ENCODE measurements at places on chromosomes 16 and 17. TPM values are rescaled to one million over a fixed set of nuclear protein-coding genes. Genes with fewer than 3 reads are reported as not detected.

DNA sequence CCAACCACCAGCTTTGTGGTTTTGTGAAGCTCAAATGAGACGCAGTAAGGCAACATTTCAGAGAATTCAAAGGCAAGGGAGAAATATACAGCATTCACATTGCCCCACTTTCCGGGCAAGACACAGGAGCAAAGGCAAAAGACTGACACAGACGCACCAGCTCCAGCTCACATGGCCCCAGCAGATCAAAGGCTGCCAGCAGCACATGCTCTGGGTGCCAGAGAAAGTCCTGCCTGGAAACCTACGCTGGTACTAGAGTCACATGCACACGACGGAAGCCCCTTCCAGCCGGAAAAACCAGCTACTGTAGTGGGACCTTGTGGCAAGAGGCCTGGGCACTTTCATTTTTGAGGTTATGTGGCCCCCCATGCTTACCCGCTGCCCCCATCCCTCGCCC, 50.1 kb downstream of the GTF3C1 start:
- DNase-seq: no peak

- no peak for DNase-seq
Measured at GRCh38 chr17:8865811-8866210, 1.7 kb downstream of the PIK3R6 start.

DNA sequence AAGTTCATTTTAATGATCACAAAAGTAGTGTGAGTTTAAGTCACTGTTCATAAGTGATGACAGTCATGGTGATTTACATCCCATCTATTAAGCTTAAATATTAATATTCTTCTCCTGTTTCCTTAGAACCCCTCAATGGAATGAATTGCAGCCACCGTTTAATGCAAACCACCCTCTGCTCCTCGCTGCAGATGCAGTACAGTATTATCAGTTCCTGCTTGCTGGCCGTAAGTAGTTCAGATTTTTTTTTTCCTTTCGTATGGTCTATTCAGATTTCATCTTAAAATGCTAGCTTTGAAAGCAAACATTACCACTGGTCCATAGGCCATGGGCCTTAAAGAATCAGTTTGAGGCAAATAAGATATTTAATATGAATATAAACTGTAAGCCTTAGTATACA, 359.0 kb upstream of the TBX2 start:
- no peak for DNase-seq

DNA sequence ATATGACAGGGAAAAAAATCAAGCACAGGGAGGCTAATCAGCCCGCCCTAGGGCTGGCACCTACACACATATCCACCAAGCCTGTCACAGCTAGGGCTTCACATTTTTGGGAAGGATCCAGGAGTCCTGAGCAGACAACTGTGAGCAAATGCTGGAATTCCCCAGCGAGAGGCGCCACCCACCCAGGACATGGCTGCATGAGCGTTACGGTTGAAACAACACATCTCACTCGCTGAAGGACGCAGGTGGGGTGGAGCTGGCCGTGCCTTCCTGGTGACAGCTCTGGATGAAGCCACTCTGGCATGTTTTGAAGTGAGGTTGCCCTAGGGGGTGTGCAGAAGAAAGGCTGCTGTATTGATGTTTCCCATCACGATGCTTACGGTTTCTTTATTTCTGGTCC, 315.1 kb upstream of the EEF2KMT start:
- DNase-seq: no peak

DNA sequence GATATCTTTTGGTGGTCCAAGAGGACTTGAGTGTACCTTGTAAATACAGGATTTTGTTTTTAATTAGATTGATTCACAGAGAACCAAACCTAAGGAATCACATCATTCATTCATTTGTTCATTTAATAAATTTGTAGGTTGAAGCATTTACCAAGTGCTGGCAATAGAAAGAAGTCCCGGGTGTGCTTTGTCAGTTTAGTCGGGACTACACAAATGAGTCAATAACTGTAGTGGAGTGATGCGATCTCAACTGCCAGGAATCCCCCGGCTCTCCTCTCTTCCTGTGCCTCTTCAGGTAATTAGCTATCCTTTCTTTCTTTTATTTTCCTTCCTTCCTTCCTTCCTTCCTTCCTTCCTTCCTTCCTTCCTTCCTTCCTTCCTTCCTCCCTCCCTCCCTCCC, 1.4 kb upstream of the WWOX start:
- DNase-seq: no peak

GRCh38 chr17:35804658-35805192, 4.6 kb upstream of the TAF15 start:
- peak; percentile 87 for DNase-seq

- DNase-seq: peak; percentile 65
Measured at GRCh38 chr16:14007450-14007849, 63.7 kb upstream of the MRTFB start.

DNA sequence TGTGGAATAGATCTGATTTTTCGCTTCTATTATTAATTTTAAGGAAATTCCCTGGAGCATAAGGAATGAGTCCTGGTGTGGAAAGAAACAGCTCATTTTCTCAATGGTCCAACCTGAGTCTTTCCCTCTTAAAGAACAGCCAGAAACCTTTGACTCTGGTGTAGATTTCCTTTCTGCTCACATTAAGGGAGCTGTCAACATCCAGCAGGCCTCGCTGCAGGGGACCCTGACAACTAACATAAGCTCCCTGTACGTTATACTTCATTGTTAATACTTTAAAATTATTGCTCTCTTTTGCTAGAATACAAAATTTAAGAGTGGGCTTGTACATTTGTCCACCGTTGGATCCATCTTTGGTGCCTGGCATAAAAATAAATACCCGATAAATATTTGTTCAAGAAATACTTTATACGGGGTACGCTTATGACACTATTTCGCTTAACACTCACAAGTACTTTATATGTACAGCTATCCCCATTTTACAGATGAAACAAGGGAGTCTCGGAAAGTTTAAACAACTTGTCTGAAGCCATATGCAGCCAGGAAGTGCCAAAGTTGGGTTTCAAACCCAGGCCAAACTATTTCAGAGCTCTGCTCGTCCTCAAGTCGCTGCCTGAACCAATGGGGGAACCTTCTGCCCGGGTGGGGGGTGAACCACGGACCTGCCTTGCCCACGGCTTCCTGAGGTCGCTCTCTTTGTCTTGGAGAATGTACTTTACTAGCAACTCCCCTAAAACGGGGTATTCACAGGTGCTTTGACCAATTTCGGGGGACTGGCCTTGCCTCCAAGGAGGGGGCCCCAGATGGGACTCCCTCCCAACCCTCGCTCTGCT, 611 bp downstream of the SMARCE1 start:
- DNase-seq: peak; percentile 54

ABCA8 gene
- total RNA-seq: not detected

- peak; percentile 97 for DNase-seq
Measured at GRCh38 chr17:17151962-17152361, 54.2 kb downstream of the PLD6 start.

SMPD3 gene
- total RNA-seq: not detected

CDH13 gene
- total RNA-seq: 66.0 TPM

DNA sequence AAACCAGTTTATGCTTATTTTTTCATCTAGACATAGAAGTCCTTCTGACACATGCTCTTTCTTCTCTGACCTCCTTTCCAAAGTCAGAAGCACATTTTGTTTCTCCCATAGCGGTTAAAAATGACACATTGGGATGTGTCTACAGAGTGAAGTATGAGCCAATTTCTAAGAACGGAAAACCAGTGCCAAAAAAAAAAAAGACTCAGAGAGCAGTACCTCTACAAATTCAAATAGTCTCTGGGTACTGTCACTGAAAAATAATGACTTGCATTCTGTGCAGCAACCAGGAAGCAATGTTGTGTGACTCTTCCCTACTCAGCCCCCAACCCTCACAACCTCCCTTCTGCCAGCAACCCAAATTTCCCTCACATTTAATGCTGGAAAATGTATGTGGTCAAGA, 145.5 kb upstream of the PMFBP1 start:
- DNase-seq: peak; percentile 1
